Spleen (tissue), 13 donors: ENCODE measurements at places on chromosomes 1 and 21.

DNA sequence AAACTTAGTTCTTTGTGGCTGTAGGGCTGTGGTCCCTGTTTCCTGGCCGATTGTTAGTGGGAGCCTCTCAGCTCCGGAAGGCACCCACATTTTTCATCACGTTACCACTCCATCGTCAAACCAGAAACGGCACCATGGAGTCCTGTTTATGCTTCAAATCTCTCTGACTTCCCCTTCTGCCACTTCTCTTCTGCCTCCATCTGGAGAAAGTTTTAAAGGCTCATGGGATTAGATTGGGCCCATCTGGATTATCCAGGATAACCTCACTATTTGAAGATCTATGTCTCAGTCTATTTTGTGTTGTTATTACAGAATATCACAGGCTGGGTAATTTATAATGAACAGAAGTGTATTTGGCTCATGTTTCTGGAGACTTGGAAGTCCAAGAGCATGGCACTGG lies 19.3 kb upstream of the IL22RA1 start:
- no peak for DNase-seq

- DNase-seq, result no peak
Observed at GRCh38 chr21:33831962-33832659, 83.5 kb downstream of the ATP5PO start.

GRCh38 chr21:28543975-28544374 lies 448.7 kb downstream of the LTN1 start:
- DNase-seq, result no peak

- peak; percentile 94 for DNase-seq
Observed at GRCh38 chr1:59814180-59814900, 409 bp upstream of the HOOK1 start.

DNA sequence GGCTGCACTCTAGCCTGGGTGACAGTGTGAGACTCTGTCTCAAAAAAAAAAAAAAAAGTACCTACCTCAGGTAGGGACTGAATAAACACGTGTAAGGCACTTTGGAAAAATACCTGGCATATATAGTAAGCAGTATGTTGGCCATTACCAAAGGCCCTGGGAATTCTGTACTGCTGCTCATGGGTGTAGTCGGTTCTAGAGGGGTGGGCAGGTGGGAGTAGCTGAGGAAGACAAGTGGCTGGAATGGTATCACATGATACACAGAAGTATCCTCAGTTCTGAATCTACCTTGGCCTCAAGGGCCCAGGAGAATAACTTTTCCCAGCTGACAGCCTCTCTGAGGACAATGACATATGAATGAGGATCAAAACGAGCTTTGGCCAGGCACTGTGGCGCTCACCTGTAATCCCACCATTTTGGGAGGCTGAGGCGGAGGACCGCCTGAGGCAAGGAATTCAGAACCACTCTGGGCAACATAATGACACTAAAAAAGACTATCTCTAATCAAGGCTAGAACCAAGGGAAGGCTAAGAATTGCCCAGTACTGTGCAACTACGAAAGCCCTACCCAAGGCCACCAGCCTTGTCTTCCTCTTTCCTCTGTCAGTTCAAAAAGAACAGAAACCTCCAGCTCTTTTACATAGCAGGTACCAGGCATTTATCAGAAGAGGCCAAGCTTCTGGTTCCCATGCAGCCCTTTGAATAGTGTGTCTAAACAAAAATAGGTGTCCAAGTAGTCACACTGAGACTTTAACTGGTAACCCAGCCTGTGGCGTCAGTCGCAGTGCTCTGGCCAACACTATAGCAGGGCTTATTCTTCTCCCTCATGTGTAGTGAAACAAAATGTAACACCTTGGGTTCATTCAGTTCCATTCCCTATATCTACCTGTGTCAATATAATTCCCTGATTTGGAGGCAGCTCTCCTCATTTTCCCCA lies 10.2 kb downstream of the MMACHC start:
- no peak for DNase-seq

GRCh38 chr1:3491291-3492246 lies 37.1 kb downstream of the ARHGEF16 start:
- DNase-seq, result peak; percentile 95

- no peak for DNase-seq
Observed at GRCh38 chr1:33435096-33435820, 4.4 kb upstream of the PHC2 start.

- DNase-seq, result no peak
Observed at GRCh38 chr1:244199902-244200301, 148.8 kb downstream of the ZBTB18 start.

DNA sequence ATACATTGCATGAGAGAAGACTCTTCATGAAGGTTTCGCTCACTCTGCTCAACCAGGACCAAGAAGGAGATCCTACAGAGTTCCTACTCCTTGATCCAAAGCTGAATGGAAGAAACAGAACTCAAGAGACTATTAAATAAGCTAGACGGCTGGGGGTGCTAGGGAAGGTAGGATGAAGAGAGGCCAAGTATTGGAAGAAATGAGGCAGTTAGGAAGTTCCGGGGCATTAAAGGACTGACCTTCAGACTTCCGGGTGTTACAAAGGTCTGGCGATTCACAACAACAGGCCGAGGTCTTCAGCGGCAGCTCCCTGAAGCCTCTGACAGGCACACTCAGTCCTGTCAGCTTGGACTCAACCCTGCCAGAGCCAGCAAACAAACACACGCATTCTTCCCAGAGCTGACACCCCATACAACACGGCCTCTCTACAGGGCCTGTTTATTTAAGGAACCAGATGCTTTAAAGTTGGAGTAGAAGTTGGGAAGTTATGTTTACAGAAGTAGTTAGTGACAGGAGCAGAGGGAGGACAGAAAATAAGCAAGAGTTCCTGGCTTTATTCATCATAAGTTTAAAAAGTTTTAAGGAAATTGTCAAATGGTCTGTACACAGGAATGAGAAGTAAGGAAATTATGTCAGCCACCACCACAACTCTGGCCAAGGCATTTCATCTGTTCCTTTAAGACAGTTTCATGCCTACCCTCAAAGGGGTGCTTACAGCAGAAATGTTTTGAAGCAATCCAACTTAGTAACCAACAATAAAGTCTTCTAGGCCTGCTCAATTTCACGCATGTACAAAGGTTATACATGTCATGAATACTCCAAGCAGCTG lies 4.7 kb downstream of the SORT1 start:
- DNase-seq, result no peak

DNA sequence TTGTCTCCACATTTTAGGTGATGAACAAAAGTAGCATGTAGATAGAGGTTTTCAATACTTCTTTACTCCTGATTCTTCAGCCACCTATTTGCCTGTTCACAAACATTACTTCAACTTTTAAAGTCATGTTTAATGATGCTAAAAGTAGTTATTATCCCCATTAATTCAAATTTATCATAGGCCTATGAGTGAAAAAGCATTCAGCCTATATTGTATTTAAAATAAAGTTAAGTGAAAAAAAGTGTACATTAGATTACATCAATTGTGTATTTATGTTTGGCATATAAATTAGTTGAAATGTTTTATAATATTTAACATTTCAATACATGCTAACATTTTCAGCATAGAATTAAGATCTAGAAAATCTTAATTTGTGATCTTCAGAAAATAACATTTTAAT lies 10.5 kb downstream of the CDKN2C start:
- DNase-seq, result no peak

GRCh38 chr1:224205438-224205840 lies 22.4 kb downstream of the DEGS1 start:
- DNase-seq, result no peak

- no peak for DNase-seq
Observed at GRCh38 chr1:59176471-59176870, 120.4 kb upstream of the FGGY start.

DNA sequence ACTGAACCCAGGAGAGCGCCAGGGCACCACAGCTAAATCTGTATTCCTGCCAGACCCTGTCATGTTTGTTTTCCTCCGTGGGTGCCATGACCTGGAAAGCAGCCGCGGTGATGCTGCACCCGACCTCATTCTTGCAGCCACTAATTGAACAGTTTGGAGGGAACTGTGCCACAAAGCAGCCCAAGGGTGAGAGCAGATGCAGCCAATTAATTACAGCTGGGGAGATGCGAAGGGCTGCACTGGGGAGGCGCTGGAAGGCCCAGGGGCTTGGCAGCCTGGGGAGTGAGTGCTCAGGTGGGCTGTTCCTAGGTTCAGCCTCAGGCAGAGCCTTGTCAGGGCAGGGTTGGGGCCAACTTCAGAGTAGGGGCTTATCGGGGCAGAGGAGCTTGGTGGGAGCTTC lies 158.4 kb upstream of the CD34 start:
- DNase-seq, result no peak
